Stimulated activated CD8-positive, alpha-beta memory T cell treated with anti-CD3 and anti-CD28 coated beads, Interleukin-2, amount 100 ng/mL, for 48 hours (primary cell): ENCODE measurements at places on chromosomes 12 and 14.
A peak's percentile ranks its signal among the peaks of the same experiment; 100 is the strongest.

GRCh38 chr12:211639-212414, 2.1 kb downstream of the SLC6A12 start:
- no peak for DNase-seq

DNA sequence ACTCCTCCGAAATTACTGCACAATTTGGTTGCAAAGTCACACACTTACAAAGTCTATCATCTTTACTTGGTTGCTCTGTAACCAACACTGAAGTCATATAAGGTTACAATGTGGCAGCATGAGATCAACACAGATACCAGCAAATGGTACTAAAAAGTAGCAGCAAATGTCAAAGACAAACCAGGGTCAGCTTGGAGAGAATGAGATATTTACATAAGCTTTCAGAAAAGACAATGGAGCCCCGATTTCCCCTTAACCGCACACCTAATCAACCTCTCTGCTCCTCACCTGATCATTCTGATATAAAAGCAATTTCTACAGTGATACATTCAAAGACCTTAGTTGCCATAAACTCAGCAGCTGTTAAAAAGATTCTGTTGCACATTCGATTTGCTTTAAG, 76.4 kb upstream of the FOXN3 start:
- DNase-seq, result no peak

DNA sequence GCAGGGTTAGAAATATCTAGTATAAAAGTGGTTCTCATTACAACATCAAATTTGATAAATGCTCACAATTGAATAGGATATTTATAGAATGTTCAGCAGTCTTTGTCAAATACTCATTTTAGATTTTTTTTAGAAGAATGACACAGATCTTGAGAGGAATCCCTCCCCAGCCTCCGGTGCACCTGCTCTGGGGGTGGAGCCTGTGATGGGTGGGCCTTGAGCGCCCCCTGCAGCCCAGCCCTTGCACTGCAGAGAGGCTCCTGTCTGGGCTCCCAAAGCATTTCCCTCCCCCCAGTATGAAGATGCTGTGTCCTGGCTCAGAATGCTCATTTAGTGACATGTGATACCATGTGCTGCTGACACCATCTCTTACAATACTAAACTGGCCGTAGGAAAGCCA, 792.3 kb downstream of the TMEM121 start:
- DNase-seq, result peak; percentile 32

- no peak for DNase-seq
Observed at GRCh38 chr14:23128969-23129758, 10.1 kb upstream of the CEBPE start.

DNA sequence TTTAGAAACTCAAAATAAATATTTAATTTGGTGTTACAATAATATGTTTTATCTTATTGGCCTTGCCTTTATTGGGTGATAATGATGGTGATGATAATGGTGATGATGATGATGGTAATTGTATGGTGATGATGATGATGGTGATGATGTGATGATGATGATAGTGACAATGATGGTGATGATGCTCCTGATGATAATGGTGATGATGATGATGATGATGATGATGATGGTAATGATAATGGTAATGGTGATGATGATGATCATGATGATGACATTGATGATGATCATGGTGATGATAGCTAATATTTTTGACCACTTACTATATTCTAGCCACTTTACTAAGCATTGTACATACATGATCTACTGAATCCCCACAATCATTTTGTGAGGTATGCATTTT, 1548.6 kb upstream of the TMEM132C start:
- no peak for DNase-seq

GRCh38 chr12:46825591-46826414, at the start of gene SLC38A4:
TSS of gene SLC38A4 (minus strand) at chr12:46825997. CDS start at chr12:46793071, 32,926 bp downstream.
- no peak for DNase-seq

- DNase-seq, result no peak
Observed at GRCh38 chr14:90301122-90301521, 30.6 kb downstream of the NRDE2 start.

DNA sequence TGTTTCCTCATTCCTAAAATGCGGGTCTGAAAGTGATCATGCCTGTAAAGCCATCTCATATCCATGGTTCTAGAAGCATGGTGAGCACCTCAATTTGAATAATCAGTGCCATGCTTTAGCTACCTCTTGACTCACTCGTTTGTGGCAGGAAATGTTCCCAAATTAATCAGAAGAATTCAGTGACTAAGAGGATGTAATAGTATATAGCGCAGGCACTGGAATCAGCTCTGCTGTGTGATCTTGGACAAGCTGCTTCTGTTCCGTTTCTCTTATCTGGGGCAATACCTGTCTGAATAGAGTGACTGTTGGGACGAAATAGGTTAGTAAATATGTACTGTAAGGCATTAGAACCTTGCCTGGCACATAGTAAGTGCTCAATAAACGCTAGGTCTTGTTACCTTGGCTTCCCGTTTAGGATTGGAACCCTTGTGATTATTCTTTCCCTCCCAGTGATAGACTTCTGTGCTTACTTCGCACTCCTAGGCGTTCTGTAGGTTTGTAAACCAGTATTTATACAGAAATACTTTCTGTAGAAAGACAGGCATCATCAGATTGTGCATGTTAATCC, 820 bp upstream of the SMAGP start:
- DNase-seq, result no peak

- DNase-seq, result no peak
Observed at GRCh38 chr12:105554223-105554678, 223.8 kb downstream of the C12orf75 start.

DNA sequence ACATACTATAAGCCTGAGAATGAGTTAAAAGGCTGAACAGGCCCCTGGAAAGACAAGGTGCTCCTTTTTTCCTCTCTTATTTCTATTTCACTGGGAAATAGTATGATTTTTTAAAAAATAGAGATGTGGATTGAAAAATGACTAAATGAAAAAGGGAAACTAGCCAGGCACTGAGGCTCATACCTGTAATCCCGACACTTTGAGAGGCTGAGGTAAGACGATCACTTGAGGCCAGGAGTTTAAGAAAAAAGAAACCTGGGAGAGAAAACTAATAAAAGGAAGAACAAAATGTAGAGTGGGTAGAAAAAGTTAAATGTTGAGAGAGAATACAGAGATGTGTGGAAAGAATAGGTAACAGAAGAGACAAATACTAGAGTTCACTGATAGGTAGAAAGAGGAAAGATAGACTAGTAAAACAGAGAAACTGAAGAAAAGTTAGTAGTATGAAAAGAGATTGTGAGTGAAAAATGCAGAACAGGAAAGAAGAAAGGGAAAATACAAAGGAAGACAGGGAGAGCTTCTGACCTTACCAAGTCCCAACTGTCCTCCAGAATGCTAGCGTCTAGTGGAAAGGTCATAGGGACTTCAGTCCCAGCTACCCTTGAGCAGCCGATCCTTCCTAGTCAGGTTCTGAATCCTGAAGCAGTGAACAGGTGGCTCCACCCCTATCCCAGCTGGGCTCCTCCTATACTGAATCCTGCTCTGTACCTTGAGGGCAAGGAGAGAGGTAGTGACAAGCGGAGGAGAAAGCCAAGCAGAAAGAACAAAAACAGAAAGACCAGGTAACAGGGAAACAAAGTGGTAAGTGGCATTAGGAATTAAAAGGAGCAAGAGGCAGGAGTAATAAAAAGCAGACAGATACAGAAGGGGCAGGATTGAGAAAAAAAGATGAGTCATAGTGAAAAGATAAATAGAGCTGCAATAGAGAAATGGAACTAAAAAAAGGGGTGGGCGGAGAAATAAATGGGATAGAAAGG, 7.3 kb downstream of the TMEM116 start:
- DNase-seq, result no peak

DNA sequence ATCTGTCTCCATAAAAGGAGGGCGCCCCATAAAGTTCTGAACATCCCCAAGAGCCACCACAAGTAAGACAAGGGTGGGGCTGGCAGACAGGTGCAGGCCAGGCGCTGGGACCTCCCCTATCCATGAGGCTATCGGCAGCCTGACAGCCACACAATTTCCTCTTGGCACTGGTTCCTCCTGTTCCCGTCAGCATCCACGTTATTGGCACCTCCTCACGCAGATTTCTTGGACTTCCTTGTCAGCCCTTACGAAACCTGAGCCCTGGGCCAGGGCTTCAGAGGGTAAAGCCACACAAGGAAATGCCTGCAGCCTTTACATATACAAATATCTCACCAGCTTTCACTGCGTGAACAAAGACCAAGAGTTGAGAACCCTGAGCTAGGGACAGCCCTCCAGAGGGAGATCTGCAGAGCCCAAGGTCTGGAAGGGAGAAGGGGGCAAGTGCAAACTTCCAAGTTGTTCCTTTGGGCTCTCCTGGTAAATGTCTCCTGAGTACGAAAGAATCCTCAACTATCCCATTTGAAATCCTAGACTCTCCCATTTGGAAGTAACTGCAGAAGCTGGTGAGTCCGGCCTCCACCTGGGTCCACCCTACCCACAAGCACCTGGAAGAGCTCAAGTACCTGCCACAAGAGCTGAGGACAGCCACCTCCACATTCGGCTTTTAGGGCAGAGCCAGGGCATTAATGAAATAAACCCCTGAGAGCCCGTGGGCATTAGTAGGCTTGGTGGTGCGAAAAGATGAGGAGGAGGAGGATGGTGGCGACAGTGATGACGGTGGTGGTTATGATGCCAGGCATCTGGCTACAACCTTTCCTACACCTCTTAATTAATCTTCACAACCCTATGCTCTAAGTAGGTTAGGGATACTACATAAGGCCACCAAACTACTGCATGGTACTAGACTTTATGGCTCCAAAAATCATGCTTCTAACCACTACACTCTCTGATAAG, 5.5 kb upstream of the TC2N start:
- DNase-seq, result no peak

DNA sequence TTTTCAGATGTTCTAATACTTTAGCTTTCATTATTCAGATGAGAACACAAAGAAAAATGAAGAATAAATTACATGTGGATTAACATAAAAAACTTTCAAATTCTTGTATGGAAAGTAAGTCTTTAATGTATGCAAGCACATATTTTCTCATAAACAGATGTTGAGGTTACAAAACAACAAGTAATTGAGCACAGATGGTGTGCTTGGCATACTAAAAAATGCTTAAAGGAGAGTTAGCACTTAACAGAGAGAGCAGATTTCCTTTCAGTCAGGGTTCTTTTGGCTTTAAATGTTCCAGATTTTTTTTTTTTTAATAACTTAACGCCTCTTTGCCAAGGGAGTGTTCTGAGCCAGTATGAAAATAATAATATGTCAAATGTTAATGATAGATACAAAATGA, 96.0 kb downstream of the RASSF9 start:
- no peak for DNase-seq

- DNase-seq, result no peak
Observed at GRCh38 chr12:105264771-105265170, 28.8 kb upstream of the APPL2 start.

- peak; percentile 20 for DNase-seq
Observed at GRCh38 chr12:14167005-14167628, 185.7 kb upstream of the GRIN2B start.

DNA sequence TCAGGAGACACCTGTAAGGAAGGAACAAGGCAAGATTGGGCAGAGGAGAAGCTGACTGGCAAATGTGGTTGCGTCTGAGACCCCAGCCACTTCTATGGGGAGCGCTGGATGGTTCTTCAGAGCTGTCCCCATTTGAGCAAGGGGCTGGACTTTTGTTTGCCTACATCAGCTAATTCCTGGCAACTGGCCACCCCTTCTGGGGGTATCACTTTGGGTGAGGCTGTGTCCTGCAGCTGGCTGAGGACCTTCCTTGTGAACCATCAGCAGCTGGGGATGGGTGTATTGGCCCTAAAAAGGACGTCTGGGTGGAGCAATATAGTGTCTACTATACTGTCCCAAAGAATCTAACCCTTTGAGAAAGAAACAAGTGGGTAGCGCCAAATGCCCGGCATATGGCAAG, 23.6 kb downstream of the PPFIBP1 start:
- no peak for DNase-seq
